AG04449 (cell line): ENCODE measurements at places on chromosomes 11 and 22.

DNA sequence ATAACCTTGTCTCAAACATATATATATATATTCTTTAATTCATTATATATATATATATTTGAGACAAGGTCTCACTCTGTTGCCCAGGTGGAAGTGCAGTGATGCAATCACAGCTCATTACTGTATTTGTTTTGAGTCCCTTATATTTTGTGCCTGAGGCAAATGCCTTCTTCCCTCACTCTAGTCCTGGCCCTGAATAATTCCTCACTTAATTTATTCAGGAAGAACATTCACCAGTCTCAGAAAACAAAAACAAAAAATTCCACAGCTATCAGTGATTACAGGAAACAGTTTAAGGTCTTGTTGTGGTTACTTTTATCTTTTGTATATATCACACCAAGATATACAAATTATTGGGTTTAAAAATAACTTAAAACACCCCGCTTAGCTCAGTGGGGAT lies 155.7 kb downstream of the CWF19L2 start:
- no peak for DNase-seq

- DNase-seq, result no peak
Observed at GRCh38 chr22:27720860-27721259, 80.7 kb downstream of the MN1 start.

GRCh38 chr11:86463120-86463519 lies 88.4 kb downstream of the CCDC81 start:
- no peak for DNase-seq

DNA sequence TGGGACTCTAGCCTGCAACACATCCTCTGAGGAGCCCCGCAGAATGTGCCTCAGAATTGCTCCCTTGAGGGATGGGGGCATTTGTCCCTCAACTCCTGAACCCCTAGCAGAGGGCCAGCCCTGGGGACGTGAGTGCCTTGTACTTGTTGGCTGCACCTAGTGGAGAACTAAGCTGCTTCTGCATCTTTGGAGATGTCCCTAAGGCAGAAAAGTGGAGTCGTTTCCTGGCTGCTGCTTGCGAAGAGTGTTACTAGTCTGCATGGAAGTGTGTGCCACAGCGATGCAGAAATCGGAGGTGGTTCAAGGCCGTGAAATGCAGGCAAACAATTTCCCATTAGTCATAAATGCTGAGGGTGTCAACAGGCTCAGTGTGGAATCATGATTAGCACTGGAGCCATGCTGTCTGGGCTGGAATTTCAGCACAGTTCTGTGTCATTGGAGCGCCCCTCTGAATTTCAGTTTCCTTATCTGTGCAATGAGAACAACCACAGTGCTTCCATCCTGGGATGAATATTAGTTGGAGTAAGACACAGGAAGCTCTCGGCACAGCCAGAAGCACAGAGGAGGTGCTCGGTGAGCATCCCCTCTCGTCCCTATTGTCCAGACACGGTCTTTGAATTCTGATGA lies 56.5 kb downstream of the MIAT start:
- DNase-seq, result peak; percentile 36

GRCh38 chr11:21615955-21616371 lies 576.9 kb upstream of the ANO5 start:
- no peak for DNase-seq

GRCh38 chr11:99260696-99261095 lies 239.9 kb downstream of the CNTN5 start:
- DNase-seq, result no peak

GRCh38 chr22:28773461-28773867 lies 969 bp downstream of the CCDC117 start:
- DNase-seq, result peak; percentile 19

DNA sequence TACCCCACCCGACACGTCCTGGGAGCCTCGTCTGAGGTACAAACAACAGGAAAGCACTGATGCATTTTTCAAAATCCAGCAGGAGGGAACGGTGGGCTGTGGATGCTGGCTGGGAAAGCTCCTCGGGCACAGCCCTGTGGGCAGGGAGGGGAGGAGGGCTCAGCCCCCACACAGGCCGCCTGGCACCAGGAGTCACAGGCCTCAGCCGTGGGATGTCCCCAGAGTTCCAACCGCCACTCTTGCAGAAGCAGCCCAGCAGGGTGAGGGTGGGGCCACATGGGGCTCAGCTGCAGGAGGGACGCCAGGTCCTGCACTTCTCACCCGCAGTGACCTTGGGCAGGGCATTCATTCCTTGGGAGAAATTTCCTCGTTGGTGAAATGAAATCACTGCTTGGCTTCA lies 274.6 kb downstream of the BRD1 start:
- DNase-seq, result no peak

- no peak for DNase-seq
Observed at GRCh38 chr11:46200537-46201281, 76.8 kb upstream of the CREB3L1 start.

DNA sequence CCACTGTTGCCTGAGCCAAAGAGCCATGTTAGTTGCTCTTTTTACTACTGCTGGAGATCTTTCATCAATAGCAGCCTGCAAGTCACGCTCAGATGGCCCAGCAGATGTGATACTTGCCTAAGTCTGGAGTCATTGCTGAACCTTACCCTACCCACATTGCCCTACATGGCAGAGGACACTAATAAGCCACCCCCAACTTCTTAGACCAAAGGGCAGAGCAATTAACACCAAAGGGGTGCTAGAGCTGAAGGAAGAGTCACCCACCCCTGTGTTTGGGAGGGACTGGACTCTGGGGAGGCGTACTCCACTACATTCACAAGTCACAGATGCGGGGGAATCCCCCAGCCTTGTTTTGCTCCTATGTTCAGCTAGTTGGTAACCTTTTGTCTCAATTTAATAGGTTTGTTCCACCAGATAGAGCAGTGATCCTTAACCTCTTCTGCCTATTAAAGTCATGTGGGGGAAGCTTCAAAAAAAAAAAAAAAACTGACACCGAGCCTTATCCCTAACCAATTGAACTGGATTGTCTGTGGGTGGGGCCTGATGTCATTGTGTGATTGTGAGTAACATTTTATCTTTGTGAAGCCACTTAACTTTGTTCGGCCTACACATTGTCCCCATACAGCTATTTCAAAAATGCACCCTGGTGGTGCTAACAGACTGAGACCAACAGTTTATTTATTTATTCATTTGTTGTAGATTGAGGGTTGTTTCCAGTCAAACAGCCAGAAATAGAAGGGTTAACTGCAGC lies 13.1 kb downstream of the ADM start:
- no peak for DNase-seq

GRCh38 chr11:77038825-77039326 lies 4.7 kb downstream of the B3GNT6 start:
- DNase-seq, result no peak

- no peak for DNase-seq
Observed at GRCh38 chr11:116276051-116277044, 496.4 kb downstream of the BUD13 start.

DNA sequence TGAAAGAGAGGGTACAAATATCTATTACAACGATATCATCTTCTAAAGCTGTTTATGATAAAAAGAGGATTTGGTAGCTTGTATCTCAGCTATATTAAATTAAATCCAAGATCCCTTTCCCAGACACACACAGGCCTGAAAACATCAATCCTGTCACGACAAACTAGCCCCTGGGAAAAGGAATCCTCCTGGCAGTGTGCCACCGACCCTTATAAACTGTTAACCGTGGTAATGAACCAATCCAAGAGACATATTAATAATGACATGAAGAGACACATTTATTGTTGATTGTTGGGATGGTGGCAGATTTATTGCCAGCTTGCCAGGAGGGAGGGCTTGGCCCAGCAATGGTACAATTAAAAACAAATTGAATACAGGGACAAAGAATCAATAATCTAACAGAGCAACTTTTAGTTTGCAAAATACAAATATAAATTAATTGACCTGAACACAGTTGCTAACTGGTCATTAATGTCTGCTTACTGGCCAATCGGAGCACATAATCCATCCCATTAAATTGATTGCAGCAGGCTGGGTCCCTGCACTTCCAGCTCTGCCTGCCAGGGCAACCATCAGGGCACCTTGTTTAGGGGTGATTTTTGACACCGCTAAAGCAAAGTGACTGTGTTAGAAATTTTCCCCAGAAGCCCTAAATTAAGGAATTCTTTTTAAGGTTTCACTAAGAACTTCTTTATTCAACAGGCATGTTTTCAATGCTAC lies 887.6 kb downstream of the OPCML start:
- DNase-seq, result no peak

DNA sequence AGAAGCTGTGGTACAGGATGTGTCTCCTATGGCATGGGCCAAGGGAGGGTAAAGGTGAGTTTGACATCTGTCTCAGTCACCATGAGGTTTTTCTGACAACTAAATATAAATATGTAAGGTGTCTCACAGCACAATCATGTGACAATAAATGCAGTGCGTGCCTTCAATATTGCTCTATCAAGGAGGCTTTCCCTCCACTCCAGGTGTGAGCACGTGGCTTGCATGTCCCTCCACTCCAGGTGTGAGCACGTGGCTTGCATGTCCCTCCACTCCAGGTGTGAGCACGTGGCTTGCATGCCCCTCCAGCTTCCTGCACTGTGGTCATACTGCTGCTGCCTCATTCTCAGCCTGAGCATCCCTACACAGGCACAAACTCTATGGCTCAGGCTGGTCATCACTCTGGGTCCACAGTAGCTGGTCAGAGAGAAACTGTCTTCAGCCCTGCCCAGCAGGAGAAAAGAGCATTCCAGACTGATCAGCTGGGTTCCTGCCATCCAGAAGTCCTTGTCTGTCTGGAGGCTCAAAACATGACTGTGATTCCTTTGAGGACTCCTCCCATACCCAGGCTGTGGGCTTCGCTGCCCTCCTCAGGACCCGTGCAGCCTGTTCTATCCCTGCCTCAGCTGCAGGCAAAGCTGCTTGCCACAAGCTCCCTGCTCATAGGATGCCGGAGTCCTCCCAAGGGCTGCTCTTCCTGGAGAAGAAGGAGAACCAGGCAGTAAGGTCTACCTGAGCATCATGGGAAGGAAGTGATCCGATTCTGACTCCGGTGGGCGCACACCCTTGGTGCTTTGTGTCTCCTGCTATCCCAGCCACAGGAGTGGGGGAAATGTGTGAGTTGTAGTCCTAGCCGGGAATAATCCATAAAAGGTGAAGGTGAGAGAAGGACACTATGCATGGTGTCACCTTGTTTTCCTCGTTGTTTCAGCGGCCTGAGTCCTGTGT lies 33.4 kb upstream of the VPREB1 start:
- DNase-seq, result no peak

- no peak for DNase-seq
Observed at GRCh38 chr11:126603486-126603885, 248.0 kb downstream of the ST3GAL4 start.

- peak; percentile 16 for DNase-seq
Observed at GRCh38 chr11:128338811-128339210, 248.5 kb downstream of the ETS1 start.

DNA sequence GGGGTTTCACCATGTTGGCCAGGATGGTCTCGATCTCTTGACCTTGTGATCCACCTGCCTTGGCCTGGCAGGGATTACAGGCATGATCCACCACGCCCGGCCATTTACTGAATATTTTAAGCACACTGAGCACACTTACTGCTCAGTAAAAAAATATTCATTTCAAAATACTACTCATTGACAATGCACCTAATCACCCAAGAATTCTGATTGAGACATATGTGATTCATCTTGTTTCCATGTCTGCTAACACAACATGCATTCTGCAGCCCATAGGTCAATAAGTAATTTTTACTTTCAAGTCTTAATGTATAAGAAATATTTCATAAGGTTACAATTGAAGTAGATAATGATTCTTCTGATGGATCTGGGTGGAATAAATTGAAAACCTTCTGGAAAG lies 4.2 kb upstream of the OR52J3 start:
- DNase-seq, result no peak

- peak; percentile 95 for DNase-seq
Observed at GRCh38 chr22:40499209-40499623, 128.8 kb downstream of the SGSM3 start.

DNA sequence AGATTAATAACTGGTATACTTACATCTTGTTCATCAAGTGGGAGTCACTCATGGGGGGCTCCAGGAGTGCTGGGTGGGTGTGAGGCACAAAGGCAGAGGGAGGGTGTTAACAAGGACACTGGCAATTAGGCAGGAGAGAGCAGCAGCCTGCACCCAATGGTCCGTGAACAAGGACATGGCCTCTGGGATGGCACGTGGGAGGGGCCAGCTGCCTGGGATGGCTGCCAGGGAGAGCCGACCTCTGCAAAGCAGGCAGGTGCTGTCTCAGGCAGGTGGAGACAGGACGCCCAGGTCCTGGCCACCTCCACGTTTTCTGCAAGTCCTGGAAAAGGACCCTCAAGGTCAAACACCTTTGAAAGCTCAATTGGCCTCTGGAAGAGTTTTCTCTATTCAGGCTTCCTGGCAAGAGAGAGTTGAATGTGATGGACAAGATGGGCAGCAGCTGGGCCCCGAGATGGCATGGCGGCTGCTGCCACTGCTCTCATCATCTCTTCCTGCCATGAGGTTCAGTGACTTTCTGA lies 257.1 kb downstream of the BUD13 start:
- DNase-seq, result no peak

GRCh38 chr22:37464181-37464580 lies 22.0 kb downstream of the MFNG start:
- DNase-seq, result no peak

- no peak for DNase-seq
Observed at GRCh38 chr11:1757861-1758610, 5.7 kb downstream of the CTSD start.

- no peak for DNase-seq
Observed at GRCh38 chr22:38777087-38777671, 16.8 kb downstream of the DNAL4 start.

DNA sequence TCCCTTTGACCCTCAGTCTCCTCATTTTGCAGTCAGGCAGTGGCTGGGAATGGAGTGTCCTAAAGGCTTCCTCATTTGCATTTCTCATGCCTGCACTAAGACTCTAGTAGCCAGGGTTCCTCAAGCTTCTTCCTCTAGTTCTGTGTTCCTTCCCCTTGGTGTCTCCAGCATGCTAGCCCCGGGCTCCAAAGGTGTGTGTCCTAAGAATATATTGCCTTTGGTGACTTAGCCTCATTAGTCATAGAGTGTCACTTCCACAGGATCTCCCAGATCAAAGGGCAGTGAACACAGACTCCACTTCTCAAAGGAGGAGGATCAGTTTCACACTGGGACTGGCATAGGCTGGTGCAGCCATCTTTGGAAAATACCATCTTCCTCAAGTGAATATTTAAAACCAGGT lies 21.4 kb upstream of the ACER3 start:
- DNase-seq, result no peak

DNA sequence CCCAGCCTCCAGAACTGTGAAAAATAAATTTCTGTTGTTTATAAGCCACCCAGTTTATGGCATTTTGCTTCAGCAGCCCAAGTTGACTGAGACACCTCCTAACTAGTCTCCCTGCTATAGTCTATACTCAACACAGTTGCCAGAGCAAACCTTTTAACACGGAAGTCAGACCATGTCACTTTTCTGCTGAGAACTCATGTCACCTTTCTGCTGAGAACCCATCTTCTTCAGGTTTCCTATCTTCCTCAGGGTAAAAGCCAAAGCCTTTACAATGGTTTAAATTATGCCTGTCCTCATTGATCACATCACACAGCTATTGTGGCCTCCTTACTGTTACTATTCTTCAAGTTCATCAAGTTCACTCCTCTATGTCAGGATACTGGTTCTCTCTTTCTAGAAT lies 74.3 kb upstream of the SOX6 start:
- no peak for DNase-seq

GRCh38 chr11:69448471-69449284 lies 32.8 kb upstream of the LINC01488 start:
- no peak for DNase-seq
